Right ventricle myocardium superior (tissue), 1 donor: ENCODE measurements at places on chromosomes 4 and X.

DNA sequence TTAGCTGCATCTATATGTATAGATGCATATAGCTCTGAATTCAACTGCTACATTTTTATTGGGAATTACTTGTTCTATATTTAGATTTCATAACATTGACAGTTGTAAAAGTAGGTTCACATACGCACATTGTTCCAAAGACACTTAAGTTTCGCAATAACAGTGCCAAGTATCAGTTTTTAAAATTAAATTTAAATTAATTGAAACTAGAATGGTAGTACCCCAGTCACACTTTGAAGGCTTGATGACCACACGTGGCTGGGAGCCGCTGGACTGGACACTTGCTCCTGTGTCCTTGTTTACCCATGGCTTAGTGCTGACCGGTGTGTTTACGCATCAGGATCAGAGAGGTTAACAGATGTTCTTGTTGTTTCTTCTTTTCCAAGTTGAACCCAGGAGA is 140.7 kb upstream of the PSAPL1 start:
- DNase-seq, result no peak

DNA sequence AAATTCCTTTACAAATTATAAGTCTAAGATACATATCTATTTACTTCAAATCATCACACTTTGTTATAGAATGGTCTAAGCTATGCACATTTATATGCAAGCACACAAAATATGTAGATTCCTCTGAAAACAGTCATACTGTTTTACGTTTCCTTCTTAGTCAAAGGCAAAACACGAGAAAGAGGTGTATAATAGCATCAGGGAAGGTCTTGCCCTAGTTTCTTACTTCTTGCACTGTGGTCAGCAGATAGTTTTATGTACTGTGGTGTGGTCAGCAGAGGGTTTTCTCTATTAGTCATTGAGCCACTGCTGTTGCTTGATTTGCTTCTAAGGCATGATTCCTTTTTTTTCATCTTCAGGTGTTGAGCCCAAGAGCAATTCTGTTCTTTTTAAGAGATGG is 117.7 kb downstream of the ADAM29 start:
- no peak for DNase-seq

- no peak for DNase-seq
These were observed 119.2 kb upstream of the MAB21L2 start for GRCh38 chr4:150462743-150463142.

GRCh38 chrX:9786798-9787635 is 788 bp downstream of the SHROOM2 start:
- DNase-seq, result no peak

DNA sequence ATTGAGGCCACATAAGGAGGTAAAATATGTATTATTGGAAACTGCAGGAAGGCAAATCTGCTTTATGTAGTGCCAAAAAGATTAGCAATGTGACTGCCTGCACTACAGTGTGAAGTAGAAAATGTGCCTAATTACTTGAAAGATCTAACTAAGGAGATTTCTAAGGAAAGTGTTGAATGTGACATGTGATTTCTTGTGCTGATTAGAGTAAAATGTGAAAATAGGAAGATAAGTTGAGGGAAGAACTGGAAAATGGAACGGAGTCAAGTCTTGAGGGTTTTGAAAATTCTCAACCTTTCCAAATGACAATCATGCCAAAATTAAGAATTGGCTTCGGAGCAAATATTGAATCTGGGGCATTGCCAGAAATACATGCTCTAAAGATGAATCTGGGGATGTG is 209.5 kb upstream of the SPOCK3 start:
- no peak for DNase-seq

- no peak for DNase-seq
These were observed 350.8 kb upstream of the CASK start for GRCh38 chrX:42274151-42274550.
